ENCODE measurements at places on chromosomes 2 and 18.

GRCh38 chr18:8504880-8505435, 104.3 kb upstream of the RAB12 start:
- no peak for DNase-seq

DNA sequence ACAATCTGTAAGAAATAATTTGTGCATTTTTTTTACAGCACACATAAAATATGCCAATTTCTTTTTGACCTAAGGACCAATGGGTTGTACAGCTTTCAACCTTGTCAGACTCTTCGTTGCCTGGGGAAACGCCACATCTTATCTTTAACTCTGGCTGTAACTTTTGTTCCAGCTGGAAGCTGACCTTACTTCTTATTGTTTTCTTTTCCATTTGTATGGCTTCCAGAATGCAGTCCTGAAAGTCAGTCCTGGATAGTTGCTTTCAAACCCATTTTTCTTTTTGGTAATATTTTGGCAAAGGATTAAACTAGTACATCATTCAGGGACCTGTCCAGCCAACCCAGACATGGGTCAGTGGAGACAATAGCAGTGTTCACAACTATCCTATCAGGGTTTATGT, 686.5 kb upstream of the CDH2 start:
- no peak for DNase-seq

DNA sequence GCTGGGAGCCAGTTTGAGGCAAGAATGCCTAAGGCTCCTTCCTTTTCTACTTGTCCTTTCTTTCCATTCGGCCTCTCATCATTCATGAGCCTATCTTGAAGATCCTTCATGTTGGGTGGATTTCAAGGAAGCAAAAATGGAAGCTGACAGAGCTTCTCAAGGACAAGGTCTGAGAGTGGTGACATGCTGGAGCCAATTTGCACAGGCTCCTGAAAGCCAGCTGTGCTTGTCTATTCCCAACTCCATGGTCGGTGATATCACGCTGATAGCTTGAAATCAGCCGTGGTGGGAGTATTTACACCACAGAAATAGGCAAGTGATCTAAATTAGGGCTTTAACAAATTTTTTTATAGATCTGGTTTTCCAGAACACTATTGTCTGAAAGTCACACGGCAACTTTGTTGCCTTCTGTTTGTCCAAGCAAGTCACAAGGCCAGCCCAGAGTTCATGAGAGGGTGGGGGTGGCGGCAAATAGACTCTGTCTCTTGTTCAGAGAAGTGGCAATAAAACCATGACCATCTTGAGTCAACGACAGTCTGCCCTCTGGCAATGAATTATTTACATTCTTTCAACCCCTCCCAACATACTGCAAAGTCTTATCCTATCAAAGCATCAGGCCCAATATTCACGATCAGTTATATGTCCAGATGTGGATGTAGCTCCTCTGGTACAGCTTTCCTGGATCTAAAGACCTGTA, 49.9 kb upstream of the SLC35F5 start:
- DNase-seq, result no peak

DNA sequence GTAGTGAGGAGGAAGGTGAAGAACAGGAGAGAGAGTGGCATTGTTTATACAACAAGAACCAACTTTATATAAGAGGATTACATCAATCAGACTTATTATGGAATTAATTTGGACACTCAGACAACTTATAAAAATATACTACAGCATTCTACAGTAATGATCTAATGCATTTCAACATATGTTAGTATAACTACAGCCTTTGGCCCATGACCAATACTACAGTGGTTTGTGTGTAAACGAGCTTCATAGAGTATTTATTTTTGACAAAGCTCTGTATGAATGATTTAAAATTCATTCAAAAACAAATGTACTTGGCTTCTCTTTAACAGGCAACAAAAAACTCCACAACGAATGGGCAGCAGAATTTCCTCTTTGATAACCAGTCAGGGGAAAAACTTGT, 72.8 kb downstream of the ZNF521 start:
- DNase-seq, result no peak

DNA sequence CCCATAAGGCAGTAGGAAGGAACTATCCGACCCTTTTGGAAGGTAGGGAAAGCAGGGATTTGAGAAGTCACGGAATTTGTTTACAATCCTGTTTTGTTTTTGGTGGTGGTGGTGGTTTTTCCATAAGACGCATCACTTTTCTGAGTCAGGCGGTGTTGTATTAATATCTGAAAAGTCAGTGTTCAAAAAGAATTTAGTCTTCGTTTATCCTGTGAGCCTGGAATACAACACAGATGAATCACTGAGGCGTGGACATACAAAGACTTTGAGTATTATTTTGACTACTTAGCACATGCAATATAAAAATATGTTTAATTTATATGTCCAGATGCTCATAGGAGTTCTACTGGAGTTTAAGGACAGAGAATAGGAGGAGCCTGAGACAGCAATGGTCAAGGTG, 785 bp downstream of the ZNF892 start:
- DNase-seq, result no peak

DNA sequence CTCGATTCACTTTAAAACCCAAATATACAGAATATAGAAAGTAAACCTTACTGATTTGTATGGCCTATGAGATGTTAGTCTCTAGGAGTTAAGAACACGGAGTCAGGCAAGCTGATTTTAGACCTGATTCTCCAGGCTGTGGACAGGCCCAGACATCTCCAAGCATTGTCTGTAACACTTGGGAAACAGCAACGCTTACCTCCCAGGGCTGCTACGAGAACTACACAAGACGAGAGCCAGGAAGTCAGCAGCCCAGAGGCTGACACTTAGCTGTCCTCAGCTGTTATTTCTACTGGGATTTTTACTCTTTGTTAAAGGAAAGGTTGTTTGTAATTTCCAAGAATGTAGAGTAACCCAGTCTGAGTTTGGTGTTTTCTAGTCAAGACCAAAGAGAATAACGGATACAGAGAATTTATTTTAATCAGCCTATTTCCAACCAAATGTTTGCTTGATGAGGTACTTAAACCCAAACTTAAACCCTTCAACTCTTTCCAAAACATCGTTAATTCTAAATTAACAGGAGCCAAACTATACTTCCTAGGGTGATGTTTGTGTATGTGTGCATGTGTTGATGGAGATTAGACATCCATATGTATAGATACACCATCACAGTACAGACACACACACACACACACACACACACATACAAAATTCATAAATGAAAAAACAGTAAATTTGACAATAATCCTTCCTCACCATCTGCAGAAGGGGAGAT, 123.4 kb downstream of the LAMA1 start:
- no peak for DNase-seq

DNA sequence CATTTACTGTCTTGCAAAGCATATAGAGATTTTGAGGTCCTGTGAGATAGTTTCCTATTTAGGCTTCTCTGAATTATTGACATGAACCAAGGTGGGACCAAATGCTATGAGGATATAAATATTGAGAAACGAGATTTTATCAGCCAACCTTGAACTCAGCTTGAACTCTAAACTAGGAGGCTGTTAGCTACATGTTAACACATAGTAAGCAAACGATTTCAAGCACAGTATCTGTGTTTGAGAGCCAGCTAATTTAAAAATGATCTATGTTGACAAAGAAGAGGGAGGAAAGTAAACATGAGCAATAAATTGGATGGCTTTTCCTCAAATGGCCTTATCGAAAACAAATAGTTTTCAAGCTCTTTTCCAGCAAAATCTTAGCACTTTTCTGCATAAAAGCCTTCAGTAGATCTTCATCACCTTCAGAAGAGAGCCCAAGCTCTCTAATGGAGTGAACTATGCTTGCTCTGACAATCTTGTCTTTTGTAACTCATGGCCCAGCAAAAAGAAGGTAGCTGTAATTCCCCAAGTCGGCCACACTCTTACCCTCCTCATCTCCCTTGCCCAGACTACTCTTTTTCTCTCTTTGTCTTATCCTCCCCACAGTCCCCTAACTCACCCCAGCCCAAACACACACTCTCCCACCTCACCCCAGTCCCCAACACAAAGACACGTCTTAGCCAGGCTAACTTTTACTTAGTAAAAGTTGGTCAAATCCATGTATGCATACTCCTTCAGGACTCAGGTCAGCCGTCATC, 14.7 kb downstream of the CD28 start:
- DNase-seq, result no peak

DNA sequence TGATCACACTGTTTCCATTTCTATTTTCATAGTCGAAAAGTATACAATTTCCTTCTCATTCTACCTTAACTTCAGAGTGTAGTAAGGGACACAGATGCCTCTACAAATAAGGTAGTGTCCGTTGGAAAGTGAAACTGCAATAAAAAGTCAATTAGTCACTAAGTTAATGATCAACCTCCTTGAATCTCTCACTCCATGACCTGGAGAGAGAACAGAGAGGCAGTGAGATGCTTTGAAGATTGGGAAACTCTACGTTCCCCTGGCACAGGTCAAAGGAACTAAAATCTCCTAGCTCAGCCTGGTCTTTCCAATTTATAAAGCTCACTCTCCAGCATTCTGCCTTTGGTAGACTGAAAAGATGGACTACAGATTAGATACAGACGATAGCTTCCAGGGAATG, 153.8 kb upstream of the ACAA2 start:
- DNase-seq, result no peak

DNA sequence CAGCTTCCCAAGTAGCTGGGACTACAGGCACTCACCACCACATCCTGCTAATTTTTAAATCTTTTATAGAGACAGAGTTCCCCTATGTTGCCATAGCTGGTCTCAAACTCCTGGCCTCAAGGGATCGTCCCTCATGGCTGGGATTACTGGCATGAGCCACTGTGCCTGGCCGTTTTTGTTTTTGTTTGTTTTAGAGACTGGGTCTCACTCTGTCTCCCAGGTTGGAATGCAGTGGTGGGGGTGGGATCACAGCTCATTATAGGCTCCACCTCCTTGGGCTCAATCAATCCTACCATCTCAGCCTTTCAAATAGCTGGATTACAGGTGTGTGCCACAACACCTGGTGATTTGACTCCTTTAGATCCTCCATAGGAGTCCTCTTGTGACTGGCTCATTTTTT, 19.5 kb upstream of the ZDBF2 start:
- no peak for DNase-seq

DNA sequence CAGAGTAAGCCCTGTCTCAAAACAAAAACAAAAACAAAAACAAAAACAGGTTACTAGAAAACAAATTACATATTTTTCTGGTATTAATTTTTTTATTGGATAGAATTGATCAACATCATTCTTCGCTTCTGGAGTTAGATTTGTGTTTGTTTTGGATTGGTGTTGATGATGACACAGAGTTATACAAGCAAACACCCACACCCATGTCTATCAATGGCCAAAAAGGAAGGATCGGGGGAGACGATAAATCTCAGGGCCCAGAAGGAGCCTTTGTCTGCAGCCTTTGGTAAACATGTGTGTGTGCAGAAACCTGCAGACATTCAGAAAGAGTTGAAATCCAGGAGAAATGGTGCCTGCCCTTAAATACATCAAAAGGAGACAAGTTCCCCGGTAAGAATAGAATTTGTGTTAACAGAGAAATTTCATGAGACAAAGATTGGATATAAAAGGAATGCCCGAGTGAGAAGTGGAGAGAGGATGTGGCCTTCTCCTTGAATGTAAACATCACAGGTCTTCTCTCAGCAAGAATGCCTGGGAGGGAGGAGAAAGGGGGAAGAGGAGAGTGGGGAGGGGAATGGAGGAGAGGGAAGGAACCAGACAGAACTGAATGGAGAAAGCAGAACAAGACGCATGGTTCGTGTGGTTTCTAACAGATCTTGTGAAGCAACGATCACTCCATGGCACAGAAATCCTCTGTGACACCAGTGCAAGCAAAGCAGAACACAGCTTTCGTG, 40.4 kb upstream of the TMEM178A start:
- no peak for DNase-seq

DNA sequence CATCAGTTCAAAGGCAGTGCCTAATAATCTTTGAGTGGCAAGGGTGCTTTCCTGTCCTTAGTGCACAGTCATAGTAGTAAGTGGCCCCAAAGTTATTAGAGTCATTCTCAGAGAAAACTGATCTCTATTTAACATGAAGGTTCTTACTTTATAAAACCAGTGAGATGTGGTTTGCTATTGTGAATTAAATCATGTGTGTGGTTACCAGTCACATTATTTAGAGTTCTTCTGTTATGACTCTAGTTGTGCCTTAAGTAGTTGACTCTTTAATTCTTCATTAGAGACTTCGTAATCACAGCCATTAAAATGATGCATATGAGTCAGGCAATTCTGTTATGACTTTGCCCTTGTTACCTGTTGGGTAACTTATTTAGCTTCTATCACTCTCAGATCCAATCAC, 1392.9 kb upstream of the ACVR2A start:
- no peak for DNase-seq

- no peak for DNase-seq
These were observed 406.0 kb upstream of the POU3F3 start for GRCh38 chr2:104447831-104448434.

GRCh38 chr18:43372773-43373172, 95.5 kb upstream of the SYT4 start:
- no peak for DNase-seq

- DNase-seq, result no peak
These were observed 1719.2 kb upstream of the LRRTM1 start for GRCh38 chr2:82023710-82024109.

DNA sequence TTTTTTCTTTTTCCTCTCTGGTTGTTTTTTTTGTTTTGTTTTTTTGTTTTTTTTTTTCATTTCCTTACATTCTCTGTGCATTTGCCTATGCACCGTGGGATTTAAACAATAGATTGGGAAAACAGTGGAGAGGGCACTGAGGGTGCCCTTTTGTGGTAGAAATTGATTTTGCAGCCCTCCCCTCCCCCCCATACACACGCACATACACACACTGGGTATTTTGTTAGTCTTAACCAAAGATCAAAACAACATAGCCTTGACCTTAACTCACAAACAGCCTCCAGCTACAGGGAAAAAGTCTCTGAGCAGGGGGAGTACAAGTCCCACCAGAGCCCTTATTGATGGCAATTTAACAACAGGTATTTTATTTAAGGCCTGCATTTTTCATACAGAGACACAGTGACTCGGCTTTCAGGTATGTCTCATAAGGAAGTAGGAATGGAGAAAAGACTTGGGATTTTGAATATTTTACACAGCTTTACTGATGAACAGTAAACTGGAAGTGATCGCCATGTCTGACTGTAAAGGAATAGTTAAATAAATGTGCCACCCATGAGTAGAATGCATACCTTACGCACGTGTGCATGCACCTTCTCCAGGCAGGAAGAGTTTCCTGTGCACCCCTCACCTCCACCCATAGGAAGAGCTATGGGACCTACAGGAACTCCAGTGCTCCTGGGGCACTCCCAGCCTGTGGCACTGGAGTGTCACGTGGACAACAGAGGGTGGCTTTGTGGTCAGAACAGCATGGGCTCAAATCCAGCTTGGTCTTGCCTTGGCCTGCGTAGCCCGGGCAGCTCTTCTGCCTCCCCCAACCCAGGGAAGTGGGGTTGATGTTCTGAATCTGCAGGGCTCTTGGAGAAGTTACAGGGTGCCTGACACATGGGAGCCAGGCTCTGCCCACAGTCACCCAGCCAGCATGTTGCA, 266.4 kb downstream of the ANAPC1 start:
- DNase-seq, result no peak
